Fibroblast of the aortic adventitia (primary cell): ENCODE measurements at places on chromosomes 2 and 18. TPM values are rescaled to one million over a fixed set of nuclear protein-coding genes. Genes with fewer than 3 reads are reported as not detected.

Gene SERPINB13
- total RNA-seq = not detected in 2 replicates

Gene CD28
- total RNA-seq = not detected in 2 replicates

Gene UGT1A6
- total RNA-seq = 0.09 TPM in 1 of 2 replicates, not detected in the other

Gene NYAP2
- not detected in 2 replicates for total RNA-seq

Gene LIMS1
- 66.6 and 91.2 TPM in 2 replicates for total RNA-seq

Gene CRYGD
- not detected in 2 replicates for total RNA-seq

Gene SNRNP27
- total RNA-seq = 49.4 and 53.6 TPM in 2 replicates

Gene MAP4K4
- 193 and 208 TPM in 2 replicates for total RNA-seq

Gene ANKRD39
- 4.0 and 6.1 TPM in 2 replicates for total RNA-seq

Gene BCL2L11
- 2.2 and 4.7 TPM in 2 replicates for total RNA-seq

Gene TLK1
- 10.4 and 28.1 TPM in 2 replicates for total RNA-seq

Gene SCYGR4
- total RNA-seq = not detected in 2 replicates

Gene TTC32
- total RNA-seq = 9.3 and 34.1 TPM in 2 replicates

Gene VAMP5
- total RNA-seq = 33.8 and 56.2 TPM in 2 replicates
